ENCODE measurements at places on chromosomes 4 and X. TPM values are rescaled to one million over a fixed set of nuclear protein-coding genes. Genes with fewer than 3 reads are reported as not detected.

The GK2 gene
- total RNA-seq: not detected

The CFAP299 gene
- not detected for total RNA-seq

The GDPD2 gene
- 1.3 TPM for total RNA-seq

The AP1AR gene
- 28.5 TPM for total RNA-seq

The PRSS12 gene
- 1.9 TPM for total RNA-seq

The LRP2BP gene
- total RNA-seq: 1.3 TPM

The SPANXN3 gene
- not detected for total RNA-seq

The IL9R gene
- total RNA-seq: not detected

The ACE2 gene
- total RNA-seq: 0.17 TPM

The GABRE gene
- total RNA-seq: 0.92 TPM

The FGFBP2 gene
- 0.15 TPM for total RNA-seq

The AMTN gene
- total RNA-seq: not detected

The PPID gene
- total RNA-seq: 106 TPM

The MAGEA4 gene
- total RNA-seq: not detected

The HPGD gene
- not detected for total RNA-seq

The SSX4 gene
- total RNA-seq: not detected

The DKK2 gene
- total RNA-seq: not detected

The JCHAIN gene
- not detected for total RNA-seq

The ELK1 gene
- 16.6 TPM for total RNA-seq

The LSM6 gene
- 227 TPM for total RNA-seq

The NCAPG gene
- total RNA-seq: 132 TPM

The TMEM184C gene
- 28.8 TPM for total RNA-seq

The SMIM31 gene
- not detected for total RNA-seq

The TCEAL2 gene
- total RNA-seq: 12.9 TPM

The CDS1 gene
- 3.5 TPM for total RNA-seq

The FMR1NB gene
- not detected for total RNA-seq

The AWAT2 gene
- not detected for total RNA-seq

The HMX1 gene
- total RNA-seq: 0.19 TPM

The CXCL13 gene
- total RNA-seq: not detected

All from neural progenitor cell (in vitro differentiated cells).